Thyroid gland (tissue), 4 donors: ENCODE measurements at places on chromosomes 2 and 18.

GRCh38 chr2:215745331-215745730 is 268.0 kb downstream of the MREG start:
- DNase-seq, result no peak

- DNase-seq, result no peak
Measured at GRCh38 chr18:52888014-52888413, 548.0 kb downstream of the DCC start.

DNA sequence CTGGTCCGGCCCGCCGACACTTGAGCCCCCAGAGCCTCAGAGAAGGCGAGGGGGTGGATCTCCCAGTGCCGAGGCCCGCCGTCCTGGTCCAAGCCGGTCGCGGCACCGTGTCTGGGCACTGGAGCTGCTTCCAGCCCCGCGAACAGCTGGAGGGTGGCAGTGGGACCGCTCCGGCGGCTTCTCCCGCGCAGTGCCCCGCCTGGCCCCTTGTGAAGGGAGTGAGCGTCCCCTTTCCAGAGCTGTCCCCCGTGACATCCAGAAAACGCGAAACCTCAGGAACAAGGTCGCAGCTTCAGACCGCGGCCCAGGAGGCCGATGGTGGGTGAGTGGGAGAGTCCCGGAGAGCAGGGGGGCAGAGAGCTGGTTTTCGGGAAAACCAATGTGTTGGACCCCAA is 579 bp upstream of the EMX1 start:
- no peak for DNase-seq

GRCh38 chr2:86562485-86562921 is 740 bp downstream of the CHMP3 start:
- no peak for DNase-seq

- no peak for DNase-seq
Measured at GRCh38 chr2:10635430-10635829, 54.3 kb downstream of the NOL10 start.

DNA sequence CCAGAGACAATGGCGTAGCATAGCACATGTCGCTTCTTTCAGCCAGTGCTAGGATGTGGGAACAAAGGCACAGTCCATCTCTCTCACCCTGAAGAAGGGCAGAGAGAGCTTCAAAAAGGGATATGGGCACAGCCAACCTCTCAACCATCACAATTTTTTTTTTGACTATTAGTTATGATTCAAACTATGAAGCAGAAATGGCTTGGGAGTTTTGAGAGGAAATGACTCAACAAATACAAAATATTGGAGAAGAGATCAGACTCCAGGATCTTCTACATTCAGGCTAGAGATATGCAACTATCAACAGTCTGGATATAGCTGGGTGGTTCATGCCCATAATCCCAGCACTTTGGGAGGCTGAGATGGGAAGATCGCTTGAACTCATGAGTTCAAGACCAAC is 109.1 kb downstream of the MCFD2 start:
- no peak for DNase-seq

GRCh38 chr2:116949249-116949648 is 865.2 kb upstream of the DDX18 start:
- DNase-seq, result no peak

- DNase-seq, result no peak
Measured at GRCh38 chr2:240302041-240302440, 133.4 kb upstream of the GPC1 start.

DNA sequence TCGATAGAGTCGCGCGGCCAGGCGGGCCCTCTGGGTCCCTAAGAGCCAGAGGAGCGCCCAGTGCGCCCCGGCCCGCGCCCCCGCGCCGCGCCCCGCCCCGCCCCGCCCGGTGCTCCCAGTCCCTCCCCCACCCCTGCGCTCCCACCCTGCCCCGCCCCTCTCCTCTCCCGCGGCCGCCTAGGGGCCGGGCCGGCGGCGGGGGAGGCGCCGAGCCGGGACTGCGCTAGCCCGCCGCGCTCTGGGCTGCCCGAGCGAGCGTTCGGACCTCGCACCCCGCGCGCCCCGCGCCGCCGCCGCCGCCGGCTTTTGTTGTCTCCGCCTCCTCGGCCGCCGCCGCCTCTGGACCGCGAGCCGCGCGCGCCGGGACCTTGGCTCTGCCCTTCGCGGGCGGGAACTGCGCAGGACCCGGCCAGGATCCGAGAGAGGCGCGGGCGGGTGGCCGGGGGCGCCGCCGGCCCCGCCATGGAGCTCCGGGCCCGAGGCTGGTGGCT is at the start of gene GPC1:
GPC1 (plus strand) TSS at position 207 of the 491 bp plus-strand sequence; CDS start at position 463, 256 bp downstream.
- DNase-seq, result peak; percentile 77

- DNase-seq, result no peak
Measured at GRCh38 chr2:42904576-42904876, 112.1 kb upstream of the HAAO start.

- no peak for DNase-seq
Measured at GRCh38 chr2:209368406-209368805, 55.4 kb upstream of the MAP2 start.

DNA sequence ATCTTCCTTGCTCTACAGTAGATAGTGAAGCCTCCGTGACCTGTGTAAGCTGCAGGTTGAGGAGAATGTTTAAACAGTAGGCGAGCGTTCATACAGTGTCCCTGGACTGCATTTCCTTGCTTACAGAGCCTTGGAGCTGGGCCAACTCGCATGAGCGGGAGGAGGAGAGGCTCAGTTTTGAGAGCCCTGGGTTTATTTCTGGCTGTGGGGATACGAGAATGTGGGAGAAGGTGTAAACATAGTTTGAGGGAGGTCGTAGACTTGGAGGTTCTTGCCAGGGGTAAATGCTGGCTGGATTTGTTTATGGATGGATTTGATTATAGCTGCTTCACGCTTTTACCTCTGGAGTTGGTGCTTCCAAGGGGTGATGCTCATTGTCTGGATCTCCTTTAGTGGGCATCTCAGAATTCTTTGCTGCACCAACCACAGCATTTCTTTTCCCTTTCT is 20.8 kb downstream of the CRIM1 start:
- DNase-seq, result peak; percentile 87

DNA sequence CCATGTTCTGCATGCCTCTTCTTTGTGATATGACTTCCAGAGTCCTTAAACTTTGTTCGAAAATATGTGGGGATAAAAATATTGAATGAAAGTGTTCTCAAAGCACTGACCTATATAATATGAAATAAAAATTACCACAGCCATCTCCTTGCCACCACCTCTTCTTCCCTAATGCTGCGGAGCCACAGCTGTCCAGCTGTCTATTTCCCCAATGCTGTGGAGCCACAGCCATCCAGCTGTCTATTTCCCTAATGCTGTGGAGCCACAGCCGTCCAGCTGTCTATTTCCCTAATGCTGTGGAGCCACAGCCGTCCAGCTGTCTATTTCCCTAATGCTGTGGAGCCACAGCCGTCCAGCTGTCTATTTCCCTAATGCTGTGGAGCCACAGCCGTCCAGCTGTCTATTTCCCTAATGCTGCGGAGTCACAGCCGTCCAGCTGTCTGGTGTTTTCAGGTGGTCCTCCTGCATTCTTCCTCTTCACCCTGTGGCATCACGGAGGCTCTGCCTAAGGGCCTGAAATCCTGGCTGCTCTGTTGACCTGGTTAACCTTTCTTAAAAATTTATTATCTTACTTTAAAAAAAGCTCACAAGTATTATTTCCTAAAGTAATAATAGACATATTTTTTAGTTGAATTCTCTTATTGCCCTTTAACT is 266.1 kb upstream of the MEX3C start:
- DNase-seq, result no peak

DNA sequence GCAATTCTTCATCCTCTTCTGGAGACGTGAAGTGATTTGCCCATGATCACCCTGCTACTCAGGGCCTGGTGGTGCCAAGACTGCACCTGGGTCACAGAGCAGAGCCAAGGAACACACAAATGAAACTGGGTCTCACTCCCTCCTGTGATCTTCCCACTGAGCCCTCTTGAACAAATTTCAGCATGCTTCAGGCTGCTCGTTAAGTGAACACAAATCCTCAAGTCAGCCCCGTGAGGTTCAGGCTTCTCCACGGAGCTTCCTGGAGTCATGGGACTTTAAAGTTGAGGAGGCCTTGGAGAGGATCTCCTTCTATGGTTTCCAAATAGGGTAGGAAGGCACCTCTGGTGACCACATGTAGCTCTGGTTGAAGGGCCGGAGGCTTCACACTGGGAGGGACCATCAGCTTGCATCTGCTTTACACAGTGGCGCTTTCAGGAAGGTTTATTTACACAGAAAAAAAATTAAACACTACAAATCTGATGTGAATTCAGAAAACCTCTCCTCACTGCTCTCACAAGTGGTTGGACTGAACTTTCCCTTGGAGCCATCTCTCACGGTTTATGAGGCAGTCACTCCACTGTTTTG is 255.4 kb downstream of the LOXHD1 start:
- DNase-seq, result peak; percentile 64

- DNase-seq, result no peak
Measured at GRCh38 chr18:67549946-67550345, 33.4 kb upstream of the DSEL start.

- DNase-seq, result no peak
Measured at GRCh38 chr18:26332991-26333390, 106.7 kb downstream of the TAF4B start.

- DNase-seq, result no peak
Measured at GRCh38 chr18:10872304-10872703, 277.1 kb downstream of the PIEZO2 start.

- peak; percentile 37 for DNase-seq
Measured at GRCh38 chr18:46474487-46475389, 182.3 kb downstream of the LOXHD1 start.

DNA sequence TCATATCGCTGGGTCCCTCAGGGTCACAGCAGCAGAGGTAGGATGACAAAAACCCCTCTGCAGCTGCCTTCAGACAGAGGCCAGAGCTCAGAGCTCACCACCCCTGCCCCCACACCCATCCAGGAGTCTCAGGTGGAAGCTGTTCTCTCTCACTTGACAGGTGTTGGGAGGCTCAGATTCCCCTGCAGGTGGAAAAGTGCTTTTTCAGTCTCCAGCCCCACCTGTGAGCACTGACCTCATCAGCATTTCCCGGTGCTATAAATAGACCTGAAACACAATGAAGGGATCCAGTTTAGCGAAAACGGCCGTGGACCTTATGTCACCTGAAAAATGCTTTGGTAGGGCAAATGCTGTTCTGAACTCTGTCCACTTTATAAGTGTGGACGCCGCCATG is 254.9 kb downstream of the NDUFA10 start:
- no peak for DNase-seq

- no peak for DNase-seq
Measured at GRCh38 chr18:3889803-3890202, 439.8 kb downstream of the TGIF1 start.

GRCh38 chr2:241540771-241541561 is 17.6 kb upstream of the BOK start:
- peak; percentile 40 for DNase-seq

DNA sequence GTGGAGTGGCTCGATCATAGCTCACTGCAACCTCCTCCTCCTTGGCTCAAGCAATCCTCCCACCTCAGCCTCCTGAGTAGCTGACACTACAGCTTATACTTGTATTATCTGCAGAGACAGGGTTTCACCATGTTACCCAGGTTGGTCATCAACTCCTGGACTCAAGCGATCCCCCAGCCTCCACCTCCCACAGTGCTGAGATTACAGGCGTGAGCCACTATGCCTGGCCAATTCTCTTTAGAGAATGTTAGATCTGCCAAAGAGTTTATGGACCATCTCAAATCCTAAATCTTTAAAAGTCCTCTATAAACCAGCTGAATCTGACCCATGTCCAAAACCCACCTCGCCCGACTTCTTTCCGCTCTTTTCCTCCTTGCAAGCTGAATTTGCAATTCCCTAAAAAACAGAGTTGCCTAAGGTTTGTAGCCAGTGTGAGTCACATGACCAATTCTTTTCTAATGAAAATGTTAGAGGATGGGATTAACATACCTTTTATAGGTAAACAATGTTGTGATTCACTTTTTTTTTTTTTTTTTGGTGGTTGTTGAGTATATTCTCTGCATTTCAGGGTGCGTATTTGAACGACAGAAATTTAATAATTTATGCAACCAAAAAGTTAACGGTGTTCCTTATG is 2.4 kb upstream of the PMAIP1 start:
- DNase-seq, result no peak

GRCh38 chr2:152508446-152508845 is 173.5 kb downstream of the FMNL2 start:
- DNase-seq, result no peak

DNA sequence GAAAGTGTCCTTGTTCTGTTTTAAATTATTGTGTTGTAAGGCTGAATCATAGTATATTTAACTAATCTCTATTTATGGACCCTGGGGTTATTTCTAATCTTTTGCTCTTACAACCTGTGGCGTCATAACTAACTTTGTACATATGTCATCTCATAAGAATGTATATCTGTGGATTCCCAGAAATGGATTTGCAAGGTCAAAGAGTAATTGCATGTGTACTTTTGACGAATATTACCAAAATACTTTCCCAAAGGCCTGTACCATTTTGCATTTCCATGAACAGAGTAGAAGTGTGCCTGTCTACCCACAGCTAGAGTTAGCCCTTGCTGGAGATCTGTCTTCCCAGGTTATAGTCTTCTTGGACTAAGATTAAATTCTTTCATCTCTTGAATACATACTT is 42.8 kb downstream of the SEMA4F start:
- no peak for DNase-seq

DNA sequence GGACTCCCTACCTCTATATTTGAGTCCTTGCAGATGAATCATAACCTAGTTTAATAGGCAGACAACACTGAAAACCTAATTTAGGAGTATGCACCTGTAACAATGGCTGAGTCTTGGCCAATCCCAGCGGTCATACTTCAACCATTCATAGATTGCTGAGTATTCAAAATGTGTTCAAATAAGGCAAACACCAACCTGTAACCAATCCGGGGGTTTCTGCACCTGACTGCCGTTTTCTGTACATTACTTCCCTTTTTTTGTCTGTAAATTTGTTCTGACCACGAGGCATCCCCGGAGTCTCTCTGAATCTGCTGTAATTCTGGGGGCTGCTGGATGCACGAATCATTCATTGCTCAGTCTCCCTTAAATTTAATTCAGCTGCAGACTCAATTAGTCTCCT is 338.6 kb downstream of the STK39 start:
- no peak for DNase-seq

- no peak for DNase-seq
Measured at GRCh38 chr2:174916270-174916930, 88.8 kb downstream of the CHN1 start.

DNA sequence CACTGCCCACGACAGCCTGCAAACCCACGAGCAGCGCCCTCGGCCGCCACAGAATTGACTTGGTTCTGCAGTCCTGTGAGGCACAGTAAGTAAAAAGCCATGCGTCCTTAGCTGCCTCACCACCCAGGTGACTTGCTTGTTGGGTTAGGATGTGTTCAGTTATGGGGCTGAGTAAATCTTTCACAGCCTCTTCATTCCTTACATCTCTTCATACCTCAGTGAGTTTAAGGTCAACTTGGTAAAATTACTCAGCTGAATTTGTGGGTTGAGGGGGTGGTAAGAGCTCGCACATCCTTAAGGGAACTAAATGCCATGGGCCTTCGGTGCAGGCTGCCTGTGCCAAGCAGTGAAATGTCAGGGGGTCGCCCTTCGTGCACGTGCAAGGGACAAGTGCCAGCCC is 165.2 kb upstream of the ALKAL2 start:
- DNase-seq, result no peak

- no peak for DNase-seq
Measured at GRCh38 chr2:128410035-128410757, 91.5 kb upstream of the HS6ST1 start.

- no peak for DNase-seq
Measured at GRCh38 chr2:109378682-109379081, 235.1 kb downstream of the SEPTIN10 start.
